Upper lobe of left lung (tissue), 6 donors: ENCODE measurements at places on chromosomes 6 and 20. TPM values are rescaled to one million over a fixed set of nuclear protein-coding genes. Genes with fewer than 3 reads are reported as not detected.

DNA sequence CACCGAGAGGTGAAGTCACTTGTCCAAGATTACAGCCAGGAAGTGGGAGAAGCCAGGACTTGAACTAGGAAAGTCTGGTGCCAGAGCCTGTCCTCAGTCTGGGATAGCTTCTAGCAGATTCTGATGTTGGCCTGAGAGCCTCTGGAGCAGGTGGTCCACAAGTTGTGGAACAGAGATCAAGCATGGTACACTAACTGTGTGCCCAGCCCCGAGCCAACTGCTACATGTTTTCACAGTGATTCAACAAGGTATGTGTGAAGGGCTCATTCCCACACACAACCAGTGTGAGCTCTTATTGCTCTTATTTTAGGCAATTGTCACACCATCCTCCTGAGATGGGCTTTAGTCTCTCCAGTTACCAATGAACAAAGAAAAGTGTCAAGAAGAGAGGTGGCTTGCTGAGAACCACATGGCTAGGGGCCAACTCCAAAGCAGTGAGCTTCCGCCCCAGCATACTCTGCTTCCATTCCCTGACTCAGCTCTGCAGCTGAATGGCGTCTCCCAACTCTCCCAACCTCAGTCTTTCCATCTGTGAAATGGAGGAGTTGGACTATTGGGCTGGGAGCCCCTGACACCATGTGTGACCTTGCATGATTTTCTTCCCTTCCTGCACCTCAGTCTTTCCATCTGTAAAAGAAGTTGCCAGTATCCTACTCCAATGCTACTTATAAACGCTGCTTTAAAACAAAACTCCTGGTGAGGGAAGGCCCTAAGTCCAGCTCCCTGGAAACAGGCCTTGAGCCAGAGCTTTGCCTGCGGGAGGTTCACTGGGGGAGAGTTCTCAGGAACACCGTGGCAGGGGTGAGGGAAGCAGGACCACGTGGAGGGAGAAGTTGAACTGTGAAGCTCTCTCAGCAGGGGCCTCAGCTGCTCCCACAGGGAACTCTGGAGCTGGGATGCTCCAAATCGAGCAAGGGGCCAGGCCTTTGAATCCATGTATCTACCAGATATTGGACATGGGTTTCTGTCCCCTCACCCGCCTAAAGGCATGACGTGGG is 40.9 kb downstream of the CDH22 start:
- H3K4me1 ChIP-seq: no peaks in the 10 kb centered on the region
- H3K4me3 ChIP-seq: no peak overlapping the region
- no peak for DNase-seq
- H3K36me3 ChIP-seq: no peaks in the 10 kb centered on the region
- H3K27me3 ChIP-seq: no peaks in the 10 kb centered on the region

Gene CCN6
- total RNA-seq: not detected

Gene PGC
- total RNA-seq: 259 TPM

Gene RIPPLY2
- not detected for total RNA-seq

- H3K4me3 ChIP-seq: no peak overlapping the region
- peaks cover 3% of the 10 kb centered on the region for H3K4me1 ChIP-seq
- no peak overlapping the region for H3K27ac ChIP-seq
- DNase-seq: no peak
Measured at GRCh38 chr6:169589699-169590257, 112.1 kb downstream of the WDR27 start.

Gene PDE7B
- 1.0 TPM for total RNA-seq
